HT-29 (cell line): ENCODE measurements at places on chromosomes 6 and 20. TPM values are rescaled to one million over a fixed set of nuclear protein-coding genes. Genes with fewer than 3 reads are reported as not detected.

DNA sequence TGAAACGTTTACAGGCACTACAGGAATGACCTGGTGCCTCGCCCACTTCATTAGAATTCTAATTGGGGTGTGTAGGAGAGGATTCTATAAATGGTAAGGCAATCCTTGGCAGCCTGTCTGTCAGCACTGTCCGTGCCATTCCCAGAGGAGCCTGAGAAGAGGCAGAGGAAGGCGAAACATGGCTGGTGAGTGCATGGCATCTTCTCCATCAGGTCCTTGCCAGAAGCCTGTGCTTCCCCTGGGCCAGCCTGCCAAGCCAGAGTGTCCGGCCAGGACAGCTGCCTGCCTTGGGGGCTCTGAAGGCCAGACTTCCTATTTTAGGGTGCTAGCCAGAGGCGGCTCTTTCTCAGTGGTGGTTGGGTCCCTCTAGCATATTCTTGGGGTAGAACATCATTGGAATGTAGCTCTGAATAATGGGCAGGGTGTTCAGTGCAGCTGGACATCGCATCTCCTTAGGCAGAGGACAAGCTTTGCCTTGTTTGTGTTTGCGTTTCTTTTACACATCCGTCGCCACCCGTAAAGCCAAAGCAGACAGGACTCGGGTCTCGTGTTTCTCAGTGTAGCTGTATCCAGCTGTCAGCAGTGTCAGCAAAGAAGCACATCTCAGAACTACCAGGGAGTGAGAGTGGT is at the start of gene TGM3:
Gene TGM3, plus strand, starts transcription at position 116 of the 630 bp plus-strand sequence. Its CDS starts 63 bp downstream, at position 179.
- no peak for DNase-seq

- peak; percentile 12 for DNase-seq
These were observed 571.6 kb upstream of the GJE1 start for GRCh38 chr6:141561154-141561553.

DNA sequence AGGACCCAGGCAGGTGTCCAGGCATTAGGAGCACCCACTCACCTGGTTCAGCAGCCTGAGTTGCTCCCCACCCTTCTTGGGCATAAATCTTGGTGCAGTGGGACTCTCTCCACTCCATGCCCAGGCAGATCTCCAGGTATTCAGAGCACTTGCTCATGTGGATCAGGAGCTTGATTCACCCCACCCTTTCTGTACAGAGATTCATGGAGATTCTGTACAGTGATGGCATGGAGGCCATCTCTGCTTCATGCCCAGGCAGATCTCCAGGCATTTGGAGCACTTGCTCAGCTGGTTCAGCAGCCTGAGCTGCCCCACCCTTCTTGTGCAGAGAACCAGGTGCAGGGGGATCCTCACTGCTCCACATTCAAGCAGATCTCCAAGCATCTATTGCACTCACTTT is 44.1 kb downstream of the BEND6 start:
- no peak for DNase-seq

DNA sequence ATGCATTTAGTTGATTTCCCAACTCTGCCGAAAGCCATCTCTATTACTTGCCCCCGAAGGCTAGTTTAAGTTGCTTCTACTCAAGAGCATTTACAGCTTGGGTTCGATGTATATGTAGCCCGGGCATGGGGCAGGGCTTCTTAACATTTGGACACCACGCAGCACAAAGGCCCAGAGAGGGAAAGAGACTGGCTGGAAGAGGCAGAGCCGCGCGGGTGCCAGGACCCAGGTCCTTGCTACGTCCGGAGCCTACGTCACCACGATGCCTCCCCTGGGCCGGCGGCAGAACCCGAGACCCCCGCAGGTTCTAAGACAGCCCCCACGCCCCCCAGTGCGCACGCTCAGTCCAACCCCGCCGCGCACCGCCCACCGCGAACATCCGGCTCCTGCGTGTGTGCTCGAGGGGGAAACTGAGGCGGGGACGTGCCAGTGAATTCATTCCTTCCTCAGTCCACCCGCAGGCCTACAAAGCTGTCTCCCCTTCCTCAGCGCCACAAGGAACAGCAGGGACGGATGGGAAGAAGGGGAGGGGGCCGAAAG is 367 bp upstream of the PCIF1 start:
- no peak for DNase-seq

DNA sequence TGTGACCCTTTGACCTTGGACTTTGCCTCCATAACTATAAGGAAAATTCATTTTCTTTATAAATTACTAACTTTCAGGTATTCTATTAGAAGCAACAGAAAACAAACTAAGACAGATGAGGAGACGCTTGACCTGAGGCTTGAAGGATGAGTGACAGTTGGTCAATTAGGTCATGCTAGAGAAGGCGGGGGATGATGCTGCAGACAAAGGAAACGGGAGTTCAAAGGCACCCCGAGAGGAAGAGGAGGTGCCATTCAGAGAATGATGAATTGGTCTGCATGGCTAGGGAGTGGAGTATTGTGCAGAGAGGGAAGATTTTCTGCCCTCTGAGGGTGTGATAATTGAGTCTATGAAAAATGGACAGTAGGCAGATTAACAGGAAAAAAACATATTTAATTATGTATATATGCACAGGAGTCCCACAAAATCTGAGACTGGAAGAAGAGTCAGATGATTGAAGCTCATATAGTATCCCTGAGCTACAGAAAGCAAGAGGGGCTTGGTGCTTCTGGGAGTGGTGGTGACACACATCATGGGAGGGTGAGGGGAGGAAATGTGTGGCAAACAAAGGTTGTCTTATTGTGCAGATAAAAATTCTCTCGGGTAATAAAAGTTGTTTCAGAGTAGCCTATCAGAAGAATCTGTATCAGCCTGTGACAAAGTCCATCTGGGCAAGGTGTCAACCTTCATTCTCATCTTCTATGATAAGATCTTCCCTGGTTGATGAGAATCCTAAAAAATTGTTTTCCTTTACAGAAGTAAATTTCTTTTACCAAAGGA is 20.4 kb upstream of the FUCA2 start:
- no peak for DNase-seq

GRCh38 chr6:27545271-27546046 is 72.6 kb upstream of the ZNF184 start:
- no peak for DNase-seq

DNA sequence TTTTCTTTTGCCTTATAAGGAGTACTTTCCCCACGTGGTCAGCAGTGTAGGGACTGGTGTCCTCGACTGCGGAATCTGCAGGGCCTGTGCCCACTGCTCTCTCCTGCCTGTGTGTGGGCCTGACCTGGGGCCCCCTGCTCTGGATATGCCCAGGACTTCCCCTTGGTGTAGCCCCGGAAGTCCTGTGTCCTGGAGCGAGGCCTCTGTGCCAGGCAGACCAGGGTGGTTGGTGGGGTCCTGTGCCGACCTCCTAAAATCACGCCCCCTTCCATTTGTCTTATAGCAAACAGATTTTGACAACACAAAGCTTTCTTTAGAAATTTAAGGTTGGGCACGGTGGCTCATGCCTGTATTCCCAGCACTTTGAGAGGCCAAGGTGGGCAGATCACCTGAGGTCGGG is 64.2 kb downstream of the DLL1 start:
- DNase-seq, result no peak

- DNase-seq, result no peak
These were observed at the start of gene TAAR1 for GRCh38 chr6:132659082-132659481. Gene TAAR1 (minus strand): TSS chr6:132659182. CDS start chr6:132646003, 13,179 bp downstream.

DNA sequence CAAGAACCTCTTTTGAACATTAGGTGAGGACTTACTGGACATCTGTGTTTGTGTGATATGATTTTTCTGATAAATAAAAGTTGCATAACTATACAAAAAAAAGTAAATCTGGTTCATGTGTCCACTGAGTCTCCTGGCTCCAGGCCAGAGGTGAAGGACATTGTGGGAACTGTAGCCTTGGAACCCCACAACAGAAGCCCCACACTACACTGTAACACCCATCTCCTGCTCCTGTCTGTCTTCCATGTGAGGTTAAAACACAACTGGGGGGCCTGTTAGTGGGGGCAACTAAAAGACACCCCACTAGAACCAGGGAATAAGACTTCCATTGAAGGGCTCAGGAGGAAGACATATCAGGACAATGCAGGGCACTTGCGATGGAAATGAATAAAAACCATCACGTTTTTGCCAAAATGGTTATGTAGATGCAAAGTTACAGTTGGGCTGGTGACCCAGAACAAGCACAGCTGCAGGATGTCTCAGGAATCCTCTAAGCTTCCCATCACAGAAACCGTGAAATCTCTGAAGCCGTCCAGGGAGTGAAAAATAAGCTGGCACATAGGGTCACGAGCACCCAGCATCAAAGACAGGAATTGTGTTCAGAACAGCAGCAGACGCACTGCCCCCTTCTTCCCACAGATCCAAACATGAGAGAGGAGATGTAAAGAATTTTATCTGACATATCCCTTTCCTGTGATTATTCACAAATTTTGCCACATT is 36.7 kb upstream of the PCSK2 start:
- DNase-seq, result no peak

- no peak for DNase-seq
These were observed 43.0 kb downstream of the CBFA2T2 start for GRCh38 chr20:33532753-33533459.

GRCh38 chr6:30073489-30074235 is 1.9 kb downstream of the RNF39 start:
- peak; percentile 16 for DNase-seq

DNA sequence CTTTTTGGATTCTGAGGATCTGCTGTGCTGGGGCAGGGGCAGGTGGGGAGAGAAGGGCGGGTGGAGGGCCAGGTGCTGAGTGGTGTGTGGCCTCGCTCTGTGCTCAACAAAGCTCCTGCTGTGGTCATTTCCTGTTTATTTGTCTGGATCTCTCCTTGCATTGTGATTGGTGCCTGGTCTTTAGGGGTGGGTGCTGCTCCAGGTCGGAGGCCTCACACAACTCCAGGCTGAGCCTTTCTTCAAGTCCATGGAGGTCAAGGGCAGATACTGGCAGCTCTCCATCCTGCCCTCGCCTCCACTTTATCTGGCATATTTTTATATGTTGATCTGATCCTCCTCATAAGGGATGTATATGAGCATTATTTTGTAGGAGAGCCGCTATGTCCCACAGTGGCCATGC is 36.2 kb downstream of the HLA-F start:
- DNase-seq, result peak; percentile 29

DNA sequence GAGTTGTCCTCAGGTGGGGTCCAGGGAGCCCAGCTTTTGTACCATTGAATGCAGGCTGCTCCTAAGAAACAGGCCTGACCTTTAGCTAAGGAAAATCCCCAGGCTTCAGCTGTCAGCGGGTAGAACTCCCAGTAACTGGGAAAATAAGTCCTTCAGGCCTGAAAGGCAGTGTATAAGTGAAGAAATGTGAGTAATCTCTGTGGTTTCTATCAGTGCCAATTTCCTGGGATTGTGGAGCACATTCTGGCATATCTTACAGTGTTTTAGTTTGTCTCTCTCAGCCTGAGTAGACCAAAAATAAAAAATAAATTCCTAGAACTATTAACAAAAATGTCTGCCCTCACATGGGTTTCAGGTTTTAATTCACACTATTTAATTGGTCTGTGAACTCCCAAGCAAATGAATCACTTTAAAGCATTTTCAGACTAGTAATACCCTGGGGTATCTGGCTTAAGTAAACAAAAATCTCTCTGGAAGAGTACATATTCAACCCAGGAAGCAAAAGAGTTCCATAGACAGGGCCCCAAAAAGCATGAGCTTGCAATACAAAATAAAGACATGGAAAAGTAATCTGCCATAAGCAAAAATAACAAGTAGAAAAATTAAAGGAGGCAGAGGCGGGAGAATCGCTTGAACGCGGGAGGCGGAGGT is 566.2 kb upstream of the NOX3 start:
- no peak for DNase-seq

DACT2 gene
- total RNA-seq, result not detected in 2 replicates

PTCRA gene
- total RNA-seq, result not detected in 2 replicates

FOXF2 gene
- total RNA-seq, result not detected in 2 replicates
